Sciatic nerve (tissue), 2 donors: ENCODE measurements at places on chromosomes 2 and 18. TPM values are rescaled to one million over a fixed set of nuclear protein-coding genes. Genes with fewer than 3 reads are reported as not detected.

DNA sequence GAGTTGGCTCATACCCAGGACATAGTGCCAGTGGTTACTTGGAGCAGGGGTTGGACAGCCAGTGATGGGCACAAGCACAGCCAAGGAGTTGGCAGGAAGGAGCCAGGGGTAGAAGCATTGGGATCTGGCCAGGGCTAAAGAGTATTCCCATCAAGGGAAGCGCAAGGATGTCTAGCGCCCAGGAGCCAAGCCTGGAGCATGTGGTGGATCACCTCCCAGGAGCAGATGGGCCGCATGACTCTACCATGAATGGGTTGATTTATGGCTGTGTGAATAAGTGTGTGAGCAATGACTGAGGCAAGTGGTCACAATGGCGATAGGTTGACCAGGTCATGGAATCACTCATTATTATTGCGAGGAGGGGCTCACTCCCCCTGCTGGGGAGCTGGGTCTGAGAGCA lies 111.1 kb downstream of the FHOD3 start:
- no peak for DNase-seq

DNA sequence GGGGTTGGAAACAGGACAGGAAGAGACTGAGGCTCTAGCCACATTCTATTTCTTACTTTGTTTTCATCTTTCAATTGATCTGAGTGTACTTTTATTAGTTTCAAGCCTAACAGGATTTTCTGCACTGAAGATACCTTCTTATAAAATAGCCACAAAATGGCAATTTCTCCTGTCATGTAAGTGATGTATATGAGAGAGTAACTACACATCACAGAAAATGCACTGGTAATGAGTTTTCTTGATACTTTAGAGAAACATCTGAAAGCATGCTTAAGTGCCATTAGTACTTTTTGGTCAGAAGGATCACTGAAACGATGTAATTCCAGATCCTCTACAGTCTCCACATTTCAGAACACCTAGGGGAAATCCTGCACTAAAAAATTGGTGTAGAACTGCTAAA lies 104.8 kb downstream of the CABYR start:
- DNase-seq = no peak

- DNase-seq = no peak
These were observed 9.2 kb downstream of the TGIF1 start for GRCh38 chr18:3458952-3459853.

TRIB2 gene
- total RNA-seq = 184 TPM

MOCOS gene
- total RNA-seq = 6.4 TPM
